Renal cortical epithelial cell (primary cell): ENCODE measurements at places on chromosomes 3 and 15. TPM values are rescaled to one million over a fixed set of nuclear protein-coding genes. Genes with fewer than 3 reads are reported as not detected.
A peak's percentile ranks its signal among the peaks of the same experiment; 100 is the strongest.

GRCh38 chr3:27905625-27906024, 183.5 kb upstream of the EOMES start:
- DNase-seq: no peak

GRCh38 chr15:101625184-101625583, 27.0 kb downstream of the TM2D3 start:
- no peak for DNase-seq

- no peak for DNase-seq
Observed at GRCh38 chr3:86782286-86782685, 208.7 kb downstream of the VGLL3 start.

Gene GPR149
- not detected in 2 replicates for total RNA-seq

DNA sequence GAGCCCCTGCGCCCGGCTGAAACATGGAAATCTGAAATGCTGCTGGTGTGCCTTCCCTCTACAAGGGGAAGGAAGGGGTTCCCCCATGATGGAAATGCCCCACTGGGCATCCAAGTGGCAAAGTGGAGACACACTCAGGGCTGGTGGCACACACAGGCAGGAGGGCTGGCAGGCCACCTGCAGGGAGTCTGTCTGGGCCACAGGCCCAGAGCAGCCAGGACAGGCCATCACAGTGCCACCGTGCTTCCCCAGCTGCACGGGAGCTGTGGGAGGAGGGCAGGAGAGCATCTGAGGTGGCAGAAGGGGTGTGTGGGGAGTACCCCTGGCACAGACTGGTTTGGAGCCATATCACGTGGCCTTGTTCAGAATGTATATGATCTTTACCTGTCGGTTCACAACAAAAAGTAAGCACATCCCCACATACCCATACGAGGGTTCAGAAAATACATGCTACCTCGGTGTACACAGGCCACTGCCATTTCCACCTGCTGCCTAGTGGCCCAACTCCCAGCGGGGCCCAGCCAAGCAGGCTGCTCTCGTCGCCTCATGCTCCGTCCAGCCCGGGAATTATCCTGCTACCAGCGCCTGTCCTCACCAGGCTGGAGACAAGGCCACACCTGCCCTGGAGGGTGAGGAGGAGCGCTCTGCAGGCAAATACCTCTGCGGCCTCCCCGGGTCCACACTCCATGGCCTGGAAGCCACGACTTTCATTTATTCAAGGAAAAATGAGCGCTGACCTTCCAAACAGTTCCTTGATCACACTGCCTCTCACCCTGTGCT, 22.6 kb upstream of the DUSP7 start:
- DNase-seq: no peak

DNA sequence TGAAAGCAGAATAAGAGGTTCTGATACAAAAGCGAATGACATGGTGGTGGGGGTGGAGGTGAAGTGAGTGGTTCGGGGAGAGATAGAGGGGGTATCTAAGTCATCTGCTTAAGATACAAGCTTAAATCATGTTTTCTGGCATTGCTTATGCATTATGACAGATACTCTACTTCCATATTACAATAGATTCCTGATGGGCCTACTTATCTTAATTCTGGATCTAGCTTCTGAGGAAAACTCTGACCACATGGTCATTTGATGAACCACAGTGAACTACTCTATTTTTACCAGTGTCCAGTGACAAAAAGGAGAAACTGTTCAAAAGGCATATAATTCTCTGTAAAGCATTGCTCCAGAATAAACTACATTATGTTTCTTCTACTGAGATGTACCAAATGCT, 673.7 kb upstream of the CCDC54 start:
- DNase-seq: no peak

DNA sequence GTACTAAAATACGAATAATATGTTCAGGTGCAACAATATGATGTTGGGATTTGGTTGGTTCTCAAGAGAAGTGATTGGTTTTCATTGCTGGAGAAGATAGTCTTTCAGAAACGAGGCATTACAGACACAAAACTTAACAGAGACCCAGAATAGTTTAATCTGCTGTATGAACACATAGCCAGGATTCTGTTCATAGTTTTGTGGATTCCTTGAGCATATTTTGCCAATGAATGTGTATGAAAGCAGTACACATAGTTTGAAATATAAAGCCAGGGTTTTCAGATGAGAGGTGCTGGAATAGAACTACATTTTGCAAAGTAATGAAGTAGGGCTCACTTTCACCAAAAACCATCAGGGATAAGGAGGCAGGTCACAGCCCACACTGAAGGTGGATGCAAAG, 5.7 kb upstream of the MCTP2 start:
- DNase-seq: no peak

DNA sequence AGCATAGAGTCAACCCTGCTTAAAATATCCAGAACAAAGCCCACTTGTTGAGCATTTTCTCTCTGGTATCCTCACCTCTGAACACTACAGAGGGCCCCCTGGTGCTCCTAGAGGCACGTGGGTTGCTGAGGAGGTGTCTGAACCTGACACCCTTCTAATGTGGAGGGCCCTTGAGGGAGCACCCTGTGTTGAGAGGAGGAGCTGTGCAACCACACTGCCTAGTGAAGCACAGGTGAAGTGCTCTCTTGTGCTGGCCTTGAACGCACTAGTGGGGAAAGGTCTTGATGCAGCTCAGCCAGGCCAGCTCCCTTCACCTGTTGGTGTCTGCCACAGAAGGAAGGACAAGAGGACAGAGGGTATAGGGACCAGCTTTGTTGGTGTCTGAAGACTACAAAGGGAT, 51.9 kb downstream of the CCK start:
- DNase-seq: no peak

DNA sequence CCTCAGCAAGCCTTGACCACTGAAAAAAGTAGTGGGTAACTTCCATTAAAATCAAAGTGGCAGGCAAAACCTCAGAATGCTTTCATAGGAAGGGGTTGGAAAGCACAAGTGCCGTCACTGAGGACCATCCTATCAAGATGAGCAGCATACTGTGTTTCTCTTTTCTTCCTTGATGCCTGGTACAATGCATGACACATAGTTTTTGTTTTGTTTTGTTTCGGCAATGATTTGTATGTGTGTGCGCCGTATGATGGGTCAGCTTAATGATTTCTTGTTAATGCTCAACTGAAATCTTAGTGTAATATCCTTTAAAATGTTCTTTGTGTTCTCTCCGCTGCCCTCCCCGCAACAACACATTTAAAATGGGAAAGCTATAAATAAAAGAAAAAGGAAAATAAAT, 476.4 kb upstream of the KCNMB2 start:
- DNase-seq: peak; percentile 52

Gene PAK2
- 54.5 and 249 TPM in 2 replicates for total RNA-seq

Gene FANCD2OS
- total RNA-seq: not detected in 2 replicates

DNA sequence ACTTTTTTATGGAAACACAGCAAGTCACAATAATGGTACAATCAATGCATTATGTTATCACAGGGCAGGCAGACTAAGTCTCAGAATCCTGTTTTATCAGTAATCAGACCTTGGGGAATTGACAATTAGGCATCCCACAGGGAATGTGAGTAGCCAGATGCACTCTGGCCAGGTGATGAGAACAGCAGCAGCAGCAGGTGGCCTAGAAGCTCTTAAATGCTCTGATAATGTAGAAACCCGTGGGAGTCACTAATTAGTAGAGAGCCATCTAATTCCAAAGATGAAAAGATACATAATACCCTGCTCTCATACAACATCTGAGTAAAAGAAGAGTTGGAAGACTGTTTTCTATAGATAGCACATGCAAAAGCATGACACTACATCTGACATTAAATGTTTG, 12.6 kb downstream of the CEP152 start:
- DNase-seq: no peak

- DNase-seq: no peak
Observed at GRCh38 chr15:56254265-56254664, 10.6 kb upstream of the RFX7 start.

Gene CCDC54
- 0.10 TPM in 1 of 2 replicates, not detected in the other for total RNA-seq

DNA sequence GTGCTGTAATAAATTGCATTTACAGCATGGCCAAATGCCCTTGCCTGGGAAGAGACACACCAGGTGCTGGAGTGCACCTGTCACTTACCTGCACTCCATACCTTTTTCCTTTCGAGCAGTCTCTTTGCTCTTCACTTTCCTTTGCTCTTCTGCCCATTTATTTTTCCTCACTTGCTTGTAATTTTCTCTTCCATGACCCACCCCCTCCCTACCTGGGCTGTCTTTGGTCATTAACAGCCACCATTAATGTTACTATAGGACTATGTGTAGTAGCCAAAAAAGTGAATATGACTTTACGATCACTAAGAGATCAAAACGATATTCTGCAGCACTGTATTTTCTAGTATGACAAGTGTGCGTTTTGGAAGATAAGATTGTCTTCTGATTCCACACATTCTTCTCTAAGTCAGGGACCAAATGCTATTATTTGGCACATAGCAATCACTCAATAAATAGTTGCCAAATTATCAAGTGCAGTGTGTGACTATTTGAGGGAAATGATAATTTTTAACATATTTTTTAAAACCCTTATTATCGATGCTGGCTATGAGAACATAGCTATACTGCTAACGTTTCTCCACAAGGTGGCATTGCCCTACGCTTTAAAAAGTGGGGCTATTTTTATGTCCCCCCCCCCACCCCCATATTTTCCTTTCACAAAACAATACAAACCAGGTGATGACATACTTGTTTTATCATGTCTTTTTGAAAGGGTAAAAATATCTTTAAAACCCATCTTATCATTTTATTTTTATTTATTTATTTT, 114.4 kb downstream of the GHSR start:
- DNase-seq: no peak
